Stimulated activated CD8-positive, alpha-beta memory T cell treated with anti-CD3 and anti-CD28 coated beads, Interleukin-4, amount 100 ng/mL, for 1 hour (primary cell): ENCODE measurements at places on chromosomes 5 and 9.

DNA sequence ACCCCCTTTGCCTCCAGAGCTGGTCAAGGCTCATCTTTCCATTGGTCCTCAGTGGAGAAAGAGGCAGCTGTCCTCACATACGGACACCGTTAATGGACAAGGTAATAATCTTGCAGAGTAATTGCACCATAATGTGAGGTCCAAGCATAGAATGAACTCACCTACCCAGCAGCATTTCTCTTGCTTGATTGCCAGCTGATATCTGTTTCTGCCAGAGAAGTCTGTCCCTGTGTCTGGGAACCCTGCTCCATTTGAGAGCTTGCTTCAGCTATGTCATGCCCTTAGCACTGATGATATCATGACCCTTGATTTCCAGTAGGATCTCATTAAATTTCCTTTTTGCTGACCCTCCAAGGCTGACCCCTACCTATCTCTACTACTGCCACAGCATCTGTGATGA is 154.6 kb downstream of the PIK3R1 start:
- DNase-seq: no peak

DNA sequence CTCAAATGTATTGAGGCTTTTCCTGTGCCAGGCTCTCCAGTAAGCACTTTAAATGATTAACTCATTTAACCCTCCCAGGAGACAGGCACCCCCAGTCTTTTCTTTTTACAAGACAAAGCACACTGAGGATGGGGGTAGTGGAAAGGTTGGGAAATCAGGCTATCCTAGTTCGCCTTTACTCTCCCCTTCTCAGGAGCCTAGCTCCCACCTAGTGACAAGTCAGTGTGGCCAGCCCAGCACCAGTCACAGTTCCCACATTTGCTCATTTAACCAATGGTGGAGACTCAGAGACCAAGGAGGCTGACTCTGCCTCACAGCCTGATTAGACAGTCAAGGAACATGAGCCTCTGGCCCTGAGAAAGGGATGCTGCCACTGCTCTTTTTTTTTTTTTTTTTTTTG is 3.5 kb downstream of the ALDH7A1 start:
- no peak for DNase-seq

DNA sequence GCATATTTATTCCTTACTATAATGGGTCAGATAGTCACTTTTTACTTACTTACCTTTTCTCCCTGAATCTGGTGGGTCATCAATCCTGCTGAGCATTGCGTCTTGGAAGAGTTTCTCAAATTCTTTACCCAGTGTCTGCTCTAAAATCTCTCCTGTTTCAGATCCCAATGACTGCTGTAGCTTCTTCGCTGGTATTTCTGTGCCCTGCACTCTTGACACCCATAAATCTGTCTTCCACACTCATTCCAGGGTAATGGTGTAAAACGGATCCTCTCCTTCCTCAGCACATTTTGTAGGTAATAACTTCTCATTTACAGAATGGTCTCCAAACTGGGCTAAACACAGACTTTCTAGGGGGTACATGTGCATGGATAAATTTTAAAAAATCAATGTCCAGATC is 407.4 kb downstream of the DMAC1 start:
- no peak for DNase-seq

DNA sequence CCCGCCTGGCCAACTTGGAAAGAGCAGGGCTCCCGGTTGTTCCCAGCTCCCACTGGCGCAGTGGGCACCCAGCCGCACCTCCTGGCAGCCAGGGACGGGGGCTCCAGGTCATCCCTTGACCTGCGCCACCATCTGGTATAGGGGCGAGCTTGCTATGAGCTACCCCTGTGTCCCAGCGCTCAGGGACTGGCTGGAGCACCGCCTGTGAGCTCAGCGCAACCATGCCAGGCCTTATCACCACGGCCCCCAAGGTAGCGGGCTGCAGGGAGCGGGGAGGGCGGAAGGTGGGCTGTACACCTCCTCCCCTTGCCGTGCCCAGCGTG is 15.4 kb upstream of the RASA1 start:
- DNase-seq: no peak
